ENCODE measurements at places on chromosomes 7 and 10.

DNA sequence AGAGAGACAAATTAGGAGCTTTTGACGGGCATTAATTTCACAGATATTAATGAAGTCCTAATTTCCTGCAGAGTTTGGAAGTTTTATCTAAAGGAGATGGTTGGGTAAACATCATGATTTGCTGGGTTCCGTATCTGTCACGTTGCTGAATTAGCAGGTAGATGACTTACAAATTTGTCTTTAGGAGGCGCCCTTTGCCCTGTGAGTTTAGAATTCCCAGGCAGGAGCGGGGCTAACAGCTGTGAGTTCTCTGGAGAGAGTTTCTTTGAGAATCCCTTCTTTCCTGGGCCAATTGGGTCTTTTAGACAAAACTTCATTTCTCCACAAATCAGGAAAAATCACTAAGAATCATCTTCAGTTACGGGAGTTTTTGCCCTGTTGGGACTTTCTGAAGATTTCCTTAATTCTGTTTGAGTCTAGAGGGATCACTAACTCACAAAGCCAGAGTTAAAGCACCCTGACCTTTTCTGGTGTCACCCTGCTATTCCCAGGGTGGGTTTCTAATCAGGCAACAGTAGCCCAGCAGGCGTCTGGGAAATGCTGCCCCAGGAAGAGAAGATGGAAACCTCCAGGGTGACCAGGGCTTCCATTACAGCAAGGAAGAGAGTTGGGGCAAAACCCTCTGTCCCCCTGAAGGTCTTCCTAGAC, 63.7 kb downstream of the PRKCQ start:
- no peak for DNase-seq

DNA sequence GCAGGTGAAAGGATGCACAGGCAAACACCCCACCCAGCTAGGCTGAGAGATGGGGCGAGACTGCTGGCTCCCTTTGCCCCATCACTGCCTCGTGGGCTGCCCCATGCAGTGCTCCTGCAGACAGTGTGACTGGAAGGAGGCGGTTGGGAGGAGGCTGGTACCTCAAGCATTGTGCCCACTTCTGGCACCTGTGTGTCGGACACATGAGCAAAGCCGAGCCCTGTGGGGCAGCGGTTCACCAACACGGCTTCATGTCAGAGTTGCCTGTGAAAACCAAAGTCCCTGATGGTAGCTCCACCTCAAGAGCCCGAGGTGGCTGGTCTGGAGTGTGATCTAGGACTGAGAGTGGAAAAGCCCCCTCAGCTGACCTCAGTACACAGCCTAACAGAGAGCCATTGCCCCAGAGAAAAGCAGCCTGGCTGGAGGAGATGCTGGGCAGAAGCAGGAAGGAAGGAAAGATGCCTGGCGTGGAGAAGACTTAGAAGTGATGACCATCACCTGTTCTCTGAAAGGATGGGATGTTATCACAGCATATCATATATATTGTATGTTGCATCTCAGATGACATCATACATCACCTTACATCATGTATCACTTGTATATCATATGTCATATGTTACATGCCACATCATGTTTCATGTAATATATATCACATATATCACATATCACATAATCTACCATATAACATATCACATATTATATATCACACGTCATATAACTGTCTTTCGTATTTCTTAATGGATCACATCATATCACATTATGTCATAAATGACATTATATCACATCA, 75.6 kb downstream of the ADCY1 start:
- DNase-seq: no peak

DNA sequence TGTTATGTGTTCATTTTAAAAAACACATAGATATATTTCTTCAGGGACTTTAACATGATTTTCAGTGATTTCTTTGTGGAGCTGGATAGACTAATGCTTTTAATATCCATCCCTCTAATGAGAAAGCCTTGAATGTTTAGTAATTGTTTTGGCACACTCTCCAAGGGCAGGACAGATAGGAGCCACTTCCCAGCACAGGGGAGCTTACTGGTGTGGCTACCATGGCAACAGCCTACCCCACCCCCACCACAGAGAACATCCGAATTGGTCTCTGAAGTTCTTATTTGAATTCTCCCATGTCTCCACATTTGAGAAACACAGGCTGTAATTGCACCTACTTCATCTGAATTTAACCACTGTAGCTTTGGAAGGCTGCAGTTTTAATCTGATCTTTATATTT, 87.7 kb downstream of the PRKG1 start:
- no peak for DNase-seq

GRCh38 chr10:96765406-96766240, 45.3 kb upstream of the PIK3AP1 start:
- DNase-seq: peak; percentile 27

- no peak for DNase-seq
These were observed 87.7 kb upstream of the CHST15 start for GRCh38 chr10:124180947-124181549.

- no peak for DNase-seq
These were observed 126.5 kb downstream of the FAM107B start for GRCh38 chr10:14648005-14648765.

DNA sequence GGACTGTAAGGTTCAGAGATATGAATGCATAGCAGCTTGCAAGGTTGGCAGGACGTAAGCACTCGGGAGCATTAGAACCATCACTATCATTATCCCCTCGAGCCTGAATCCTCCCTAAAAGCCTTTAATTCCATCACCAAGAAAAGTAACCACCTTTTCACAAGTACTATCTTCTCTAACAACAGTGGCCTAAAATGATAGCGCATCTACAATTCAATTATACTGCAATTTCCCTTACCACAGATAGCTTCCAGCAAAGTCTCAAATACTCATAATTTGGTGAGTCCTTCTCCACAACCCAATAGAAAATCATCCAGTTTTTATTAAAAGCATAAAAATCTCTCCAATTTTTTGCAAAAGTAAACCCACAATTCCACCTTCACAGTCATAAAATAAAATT, 42.0 kb downstream of the COL1A2 start:
- DNase-seq: no peak
